Calu3 (cell line): ENCODE measurements at places on chromosomes 2 and 18.

DNA sequence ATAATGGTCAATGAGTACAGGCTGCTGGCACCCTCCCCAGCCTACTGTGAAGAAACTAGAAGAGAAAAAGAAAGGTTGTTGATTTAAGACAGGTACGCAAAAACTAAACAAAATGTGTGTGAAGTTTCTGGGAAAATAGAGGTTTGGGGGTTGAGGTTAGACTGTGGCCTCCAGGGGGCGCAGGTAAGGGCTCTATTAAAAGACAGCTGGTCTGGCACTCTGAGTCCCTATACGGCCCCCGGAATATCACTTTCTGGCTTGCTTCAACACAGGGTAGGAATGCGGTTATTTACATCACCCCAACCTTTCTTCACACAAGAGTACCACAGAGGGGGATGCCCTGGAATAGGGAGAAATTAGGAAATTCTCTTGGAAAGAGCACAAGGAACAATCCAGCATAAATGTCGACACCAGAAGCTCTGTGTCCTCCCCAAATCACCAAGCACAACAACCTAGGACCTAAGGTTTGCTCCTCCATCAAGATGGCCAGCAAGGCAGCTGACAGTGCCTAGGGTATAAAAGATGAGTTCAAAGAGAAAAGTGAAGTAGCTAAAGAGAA is 480.8 kb upstream of the KLHL29 start:
- peak; percentile 23 for DNase-seq

GRCh38 chr2:168694173-168694572 is 108.3 kb upstream of the NOSTRIN start:
- DNase-seq = no peak

DNA sequence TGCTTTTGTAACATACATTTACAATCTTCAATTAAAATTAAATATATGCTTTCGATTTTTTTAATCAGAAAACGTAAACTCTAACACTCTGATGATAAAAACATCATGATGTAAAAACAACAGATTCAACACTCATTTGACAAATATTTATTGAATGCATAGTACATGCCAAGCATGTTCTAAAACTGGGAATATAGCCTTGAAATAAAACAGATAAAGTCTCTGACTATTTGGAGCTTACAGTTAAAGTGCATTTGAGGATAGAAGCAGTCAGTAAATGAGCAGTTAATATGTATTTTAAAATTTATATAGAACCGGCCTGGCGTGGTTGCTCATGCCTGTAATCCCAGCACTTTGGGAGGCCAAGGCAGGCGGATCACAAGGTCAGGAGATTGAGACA is 47.8 kb downstream of the TMX3 start:
- no peak for DNase-seq

GRCh38 chr18:25351280-25351775 is 638 bp downstream of the ZNF521 start:
- DNase-seq = no peak

GRCh38 chr2:25294573-25295462 is 46.9 kb downstream of the DNMT3A start:
- peak; percentile 13 for DNase-seq

GRCh38 chr2:83251321-83251872 is 1207.7 kb downstream of the SUCLG1 start:
- no peak for DNase-seq

- peak; percentile 37 for DNase-seq
Observed at GRCh38 chr2:202172439-202173211, 65.8 kb downstream of the SUMO1 start.

DNA sequence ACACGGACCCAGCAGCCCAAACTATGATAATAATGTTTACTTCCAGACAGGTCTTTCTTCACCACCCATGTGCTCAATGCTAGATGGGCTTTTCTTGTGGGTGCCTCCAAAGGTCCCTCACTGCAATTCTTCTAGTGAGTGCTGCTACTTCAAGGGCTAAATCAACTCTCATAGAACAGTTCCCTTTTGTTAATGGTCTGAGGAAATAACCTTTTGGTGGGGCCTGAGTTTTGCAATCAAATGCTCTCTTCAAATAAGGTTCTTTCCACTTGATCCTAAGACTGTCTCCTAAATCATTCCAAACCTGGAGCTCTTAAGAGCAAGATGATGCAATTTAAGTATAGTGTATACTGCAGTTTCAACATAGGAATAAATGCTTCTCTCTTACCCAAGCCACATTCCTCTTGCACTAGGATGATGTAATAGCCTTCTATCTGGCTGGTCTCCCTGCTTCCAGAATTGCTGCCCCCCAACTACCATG is 6.0 kb downstream of the NEMP2 start:
- DNase-seq = no peak

DNA sequence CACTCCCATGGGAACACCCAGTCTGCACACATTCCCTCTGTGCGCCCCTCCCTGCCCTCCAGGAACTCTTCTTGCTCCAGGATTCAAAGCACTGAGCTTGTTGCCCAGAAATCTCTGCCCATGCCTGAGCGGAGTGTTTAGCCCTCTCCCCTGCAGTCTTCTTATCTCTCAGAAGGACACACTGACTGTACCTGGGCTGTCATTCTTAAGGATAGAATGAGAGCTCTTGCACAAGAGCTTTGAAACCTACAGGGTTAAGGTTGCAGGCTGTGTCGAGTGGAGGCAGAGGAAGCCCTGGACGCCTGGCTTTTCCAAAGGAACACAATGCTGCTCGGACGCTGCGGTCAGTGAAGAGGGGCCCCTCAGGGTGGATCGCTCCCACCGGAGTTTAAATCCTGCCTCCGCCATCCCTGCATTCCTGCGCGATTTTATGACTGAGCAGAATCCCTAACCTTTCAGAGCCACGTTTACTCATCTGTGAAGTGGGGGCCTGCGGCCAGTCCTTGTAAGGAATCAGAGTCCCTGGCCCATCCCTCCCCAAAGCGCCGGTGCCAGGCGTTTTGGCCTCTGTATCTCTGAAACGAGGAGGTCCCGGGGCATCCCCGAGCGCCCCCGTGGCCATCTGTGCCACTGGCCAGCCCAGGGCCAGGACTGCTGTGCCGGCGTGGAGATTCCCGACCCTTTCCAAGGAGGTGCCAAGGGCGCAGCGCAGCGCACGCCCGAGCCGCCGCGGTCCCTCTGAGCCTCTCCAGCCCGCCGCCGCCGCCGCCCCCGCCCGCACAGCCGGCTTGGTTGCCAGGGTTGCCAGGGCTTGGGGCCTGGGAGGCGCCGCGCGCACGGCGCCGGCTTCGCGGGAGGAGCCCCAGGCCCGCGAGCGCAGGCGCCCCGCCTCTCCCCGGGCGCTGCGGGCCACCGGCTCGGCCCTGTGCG is 58.9 kb downstream of the FAM168B start:
- DNase-seq = no peak

GRCh38 chr2:88307817-88308216 is 137.7 kb downstream of the THNSL2 start:
- DNase-seq = peak; percentile 59

- no peak for DNase-seq
Observed at GRCh38 chr2:72138011-72138881, 9.4 kb downstream of the CYP26B1 start.

- no peak for DNase-seq
Observed at GRCh38 chr2:109371481-109372170, 242.1 kb downstream of the SEPTIN10 start.

GRCh38 chr2:68104111-68104835 is 41.5 kb upstream of the C1D start:
- DNase-seq = no peak

DNA sequence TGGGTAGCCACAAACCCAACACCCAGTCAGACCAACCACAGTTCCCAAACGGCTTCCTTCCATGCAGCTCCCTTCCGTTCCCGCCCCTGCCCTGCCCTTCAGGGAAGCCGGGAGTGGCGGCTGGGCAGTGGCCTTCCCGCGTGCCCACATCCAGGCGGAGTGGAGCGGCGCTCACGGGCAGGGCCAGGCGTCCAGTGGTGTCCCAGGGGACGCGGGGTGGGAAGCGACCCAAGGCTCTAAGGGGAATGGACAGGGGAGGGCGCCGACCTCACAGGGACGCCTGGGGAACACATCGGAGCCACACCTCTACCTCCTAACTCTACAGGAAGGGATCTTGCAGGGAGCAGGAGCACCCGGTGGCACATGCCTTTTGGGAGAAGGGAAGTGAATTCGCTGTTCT is 225.9 kb upstream of the MGAT5 start:
- peak; percentile 23 for DNase-seq

- DNase-seq = no peak
Observed at GRCh38 chr2:64742678-64743077, 89.0 kb upstream of the SERTAD2 start.

GRCh38 chr2:124533226-124533954 is 508.3 kb downstream of the CNTNAP5 start:
- no peak for DNase-seq

DNA sequence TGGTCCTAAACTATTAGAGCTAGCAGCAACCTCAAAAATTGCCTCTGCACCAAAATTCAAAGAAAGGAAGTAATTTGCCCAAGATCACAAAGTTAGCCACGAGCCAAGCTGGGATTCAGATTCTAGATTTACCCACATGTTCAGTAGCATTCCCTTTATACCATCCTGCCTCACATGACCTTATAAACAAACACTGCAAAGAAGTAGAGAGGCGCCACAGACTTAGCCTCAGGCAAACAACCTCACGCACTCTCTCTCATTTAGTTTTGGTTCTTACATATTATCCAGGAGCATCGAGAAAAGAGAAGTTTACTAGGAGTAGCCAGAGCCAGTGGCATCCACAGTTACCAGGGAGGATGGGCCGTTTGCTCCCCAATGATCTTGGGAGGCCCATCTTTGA is 226.6 kb downstream of the OSR1 start:
- no peak for DNase-seq

DNA sequence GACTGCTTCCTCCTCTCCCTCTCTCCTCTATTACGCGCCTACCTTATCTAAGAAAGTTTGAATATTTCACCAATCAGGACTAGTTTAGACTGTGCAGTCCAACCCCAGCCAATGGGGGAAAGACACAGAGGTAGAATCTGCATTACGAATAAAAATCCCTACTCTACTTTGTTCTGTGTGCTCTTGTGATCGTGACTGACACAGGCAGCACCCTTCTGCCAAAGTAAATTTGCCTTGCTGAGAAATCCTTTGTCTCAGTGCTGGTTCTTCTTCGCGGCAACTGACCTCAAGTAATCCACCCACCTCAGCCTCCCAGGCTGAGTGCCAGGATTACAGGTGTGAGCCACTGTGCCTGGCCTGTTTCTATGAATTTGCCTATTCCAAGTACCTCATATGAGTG is 8.6 kb upstream of the CDCA7 start:
- DNase-seq = no peak

- DNase-seq = no peak
Observed at GRCh38 chr2:182090486-182090885, 104.8 kb downstream of the PPP1R1C start.

GRCh38 chr2:109226128-109226527 is 97.1 kb downstream of the SH3RF3 start:
- no peak for DNase-seq

DNA sequence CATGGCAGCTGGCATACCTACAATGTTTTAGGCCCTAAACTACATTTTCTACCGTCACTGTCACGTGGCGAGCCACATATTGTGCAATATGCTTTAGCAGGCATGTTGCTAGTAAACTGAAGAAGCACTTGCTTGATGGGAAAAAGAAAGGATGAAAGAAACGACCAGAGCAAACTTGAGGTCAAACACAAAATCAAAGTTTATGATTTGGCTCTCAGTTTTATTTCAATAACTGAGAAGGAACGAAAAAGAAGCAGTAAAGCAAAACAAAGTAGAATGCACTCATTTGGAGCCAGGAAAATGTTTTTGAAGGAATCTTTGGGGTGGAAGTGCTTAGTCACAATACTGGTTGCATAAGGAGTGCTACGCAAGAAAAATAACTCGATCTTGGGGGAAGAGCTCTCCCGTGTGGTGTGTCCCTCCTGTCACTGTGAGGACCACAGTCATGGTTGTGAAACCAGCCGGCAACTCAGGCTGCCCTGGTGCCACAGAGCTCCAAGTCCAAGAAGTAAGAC is 349.8 kb downstream of the RBM43 start:
- no peak for DNase-seq

GRCh38 chr2:80026040-80026729 is 278.4 kb downstream of the LRRTM1 start:
- no peak for DNase-seq

- DNase-seq = no peak
Observed at GRCh38 chr2:60526623-60527022, 26.8 kb downstream of the BCL11A start.

DNA sequence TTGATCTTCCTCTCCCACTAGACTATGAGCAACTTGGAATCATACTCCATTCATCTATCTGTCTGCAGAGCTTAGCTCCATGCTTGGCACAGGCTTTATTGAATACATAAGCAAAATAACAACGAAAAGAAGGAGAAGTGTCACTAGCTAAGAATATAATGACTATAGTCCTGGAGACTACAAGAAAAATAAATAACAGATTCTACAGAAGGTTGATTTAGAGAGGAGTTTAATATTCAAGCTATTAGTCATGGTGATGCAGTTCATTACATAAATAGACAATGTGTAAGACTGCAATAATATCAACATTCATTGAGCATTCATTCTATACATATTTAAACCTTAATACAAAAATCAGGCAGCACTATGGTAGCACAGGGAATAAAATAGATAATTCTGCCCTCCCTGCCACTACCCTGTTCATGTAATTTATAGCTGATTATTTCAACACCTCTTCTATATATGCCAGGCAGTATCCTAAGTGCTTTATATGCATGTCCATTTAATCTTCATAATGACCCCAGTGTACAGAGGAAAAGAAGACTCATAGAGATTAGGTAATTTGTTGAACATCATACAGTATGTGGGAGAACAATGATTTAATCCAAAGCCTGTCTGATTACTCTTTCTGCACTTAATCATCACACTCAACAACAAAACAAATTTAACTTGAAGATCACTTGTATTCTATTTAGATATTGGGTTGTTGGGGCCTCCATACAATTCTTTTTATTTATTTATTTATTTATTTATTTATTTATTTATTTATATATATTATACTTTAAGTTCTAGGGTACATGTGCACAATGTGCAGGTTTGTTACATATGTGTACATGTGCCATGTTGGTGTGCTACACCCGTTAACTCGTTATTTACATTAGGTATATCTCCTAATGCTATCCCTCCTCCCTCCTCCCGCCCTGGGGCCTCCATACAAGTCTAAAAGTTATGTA is 165.3 kb downstream of the RNF152 start:
- no peak for DNase-seq

- no peak for DNase-seq
Observed at GRCh38 chr2:221254299-221254698, 317.8 kb downstream of the EPHA4 start.

GRCh38 chr2:219575566-219576504 is 3.7 kb downstream of the INHA start:
- DNase-seq = no peak
